ENCODE measurements at places on chromosomes 1 and 21.

GRCh38 chr1:117664314-117664713 is 58.5 kb downstream of the TENT5C start:
- no peak for DNase-seq

DNA sequence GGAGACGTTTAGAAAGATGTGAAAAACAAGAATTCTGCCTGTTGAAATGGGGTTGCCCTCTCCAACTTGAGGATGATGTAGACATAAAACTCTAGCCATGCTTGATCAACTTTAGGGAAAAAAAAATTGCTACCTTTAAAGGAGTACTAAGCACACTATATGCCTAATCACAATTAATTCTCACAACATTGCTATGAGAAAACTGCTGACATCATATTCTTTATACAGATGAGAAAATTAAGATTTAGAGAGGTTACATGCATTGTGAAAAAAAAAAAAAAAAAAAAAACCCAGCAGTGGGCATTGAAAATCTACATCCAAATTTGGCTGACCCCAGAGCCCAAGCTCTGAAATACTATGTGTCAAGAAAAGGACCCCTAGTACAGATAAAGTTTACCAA is 617.2 kb upstream of the ADGRL2 start:
- DNase-seq = no peak

DNA sequence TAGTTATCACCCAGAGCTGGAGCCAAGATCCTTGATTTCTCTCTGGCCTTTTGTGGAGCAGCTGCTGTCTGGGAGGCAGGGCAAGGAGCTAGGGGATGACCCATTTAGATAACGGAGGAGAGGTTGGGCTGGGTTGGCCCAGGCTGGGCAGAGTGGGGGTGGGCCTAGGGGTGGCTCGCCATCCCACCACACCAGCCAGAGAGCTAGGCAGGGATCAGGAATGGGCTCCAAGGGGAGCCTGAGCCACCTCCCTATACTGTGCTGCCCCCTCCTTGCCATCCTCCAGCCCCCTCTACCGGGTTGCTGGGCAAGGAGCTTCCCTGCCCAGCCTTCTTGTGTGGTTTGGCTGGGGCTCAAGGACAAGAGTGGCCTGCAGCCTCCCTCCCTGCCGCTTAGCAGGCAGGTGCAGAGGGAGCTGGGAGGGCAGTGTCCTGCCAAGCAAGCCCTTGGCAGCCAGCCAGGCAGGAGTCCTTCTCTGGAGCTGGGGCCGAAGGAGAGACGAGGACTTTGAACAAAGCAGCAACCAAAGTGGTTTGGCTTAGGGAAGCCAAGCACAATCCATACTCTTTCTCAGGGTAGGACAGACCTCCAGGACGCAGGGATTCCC is 4.1 kb downstream of the NUAK2 start:
- no peak for DNase-seq

DNA sequence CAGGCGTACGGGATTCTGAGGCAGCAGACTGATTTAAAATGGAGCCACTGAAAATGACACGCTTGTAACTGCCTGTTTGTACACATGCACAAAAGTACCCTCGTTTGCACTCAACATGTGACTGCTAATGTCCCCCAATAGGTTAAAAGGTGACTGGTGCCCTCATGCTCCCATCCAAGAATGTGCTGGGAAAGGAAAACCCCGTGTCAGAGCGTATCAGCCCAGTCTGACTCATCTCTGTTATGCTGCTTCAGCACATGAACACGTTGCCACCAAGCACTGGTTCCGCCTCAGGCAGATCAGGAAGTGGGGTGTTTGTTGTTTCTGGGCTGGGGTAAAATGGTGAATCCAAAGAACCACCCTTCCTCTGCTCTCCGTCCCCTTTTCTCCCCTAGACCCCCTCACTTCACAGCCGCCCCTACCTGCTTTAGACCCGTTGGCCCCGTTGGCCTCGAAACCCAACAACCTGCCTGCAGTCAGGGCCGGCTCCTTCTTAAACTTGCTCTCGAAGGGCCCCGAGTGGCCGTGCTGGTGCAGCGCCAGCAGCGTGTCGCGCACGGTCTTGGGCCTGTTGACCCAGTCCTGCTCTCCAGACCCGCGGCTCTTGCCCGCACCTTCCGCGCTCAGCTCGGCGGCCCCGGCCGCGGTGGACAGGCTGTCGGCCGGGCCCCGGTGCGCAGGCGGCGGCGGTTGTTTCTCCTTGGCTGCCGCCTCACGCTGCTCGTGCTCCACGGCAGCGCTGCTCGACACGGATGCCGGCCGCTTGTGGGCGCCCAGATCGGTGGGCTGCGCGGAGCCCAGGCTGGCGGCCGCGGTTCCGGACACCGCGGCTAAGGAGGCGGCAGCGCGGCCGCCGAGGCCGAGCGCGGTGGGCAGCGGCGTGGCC is 1.7 kb downstream of the IRF2BP2 start:
- DNase-seq = peak; percentile 94

- DNase-seq = peak; percentile 99
These were observed 98.0 kb upstream of the C1orf105 start for GRCh38 chr1:172322219-172323061.

GRCh38 chr1:13812456-13813397 is 112.7 kb downstream of the PRDM2 start:
- no peak for DNase-seq

DNA sequence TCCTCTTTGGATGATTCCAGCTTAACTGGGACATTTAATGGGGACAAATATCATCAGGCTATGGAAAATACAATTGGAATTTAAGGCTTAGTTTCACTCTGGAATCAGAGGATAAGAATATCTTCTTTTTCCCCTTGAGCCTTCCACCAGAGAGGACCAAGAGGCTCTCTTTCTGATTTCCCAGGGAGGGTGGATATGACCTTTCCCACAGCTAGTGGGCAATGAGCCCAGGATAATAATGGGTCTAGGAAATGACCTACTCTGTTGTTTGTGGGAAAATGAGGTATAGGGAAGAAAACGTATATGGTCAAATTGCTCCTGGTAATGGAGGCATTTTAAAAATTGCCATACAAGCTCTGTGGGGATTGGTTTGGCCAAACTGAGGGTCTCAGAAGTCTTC is 1.9 kb downstream of the OR6Y1 start:
- no peak for DNase-seq

- no peak for DNase-seq
These were observed 13.2 kb upstream of the ALPL start for GRCh38 chr1:21496063-21496462.

- peak; percentile 99 for DNase-seq
These were observed 58.6 kb downstream of the DDR2 start for GRCh38 chr1:162690672-162691434.

GRCh38 chr1:176136891-176137290 is 70.2 kb downstream of the COP1 start:
- no peak for DNase-seq

DNA sequence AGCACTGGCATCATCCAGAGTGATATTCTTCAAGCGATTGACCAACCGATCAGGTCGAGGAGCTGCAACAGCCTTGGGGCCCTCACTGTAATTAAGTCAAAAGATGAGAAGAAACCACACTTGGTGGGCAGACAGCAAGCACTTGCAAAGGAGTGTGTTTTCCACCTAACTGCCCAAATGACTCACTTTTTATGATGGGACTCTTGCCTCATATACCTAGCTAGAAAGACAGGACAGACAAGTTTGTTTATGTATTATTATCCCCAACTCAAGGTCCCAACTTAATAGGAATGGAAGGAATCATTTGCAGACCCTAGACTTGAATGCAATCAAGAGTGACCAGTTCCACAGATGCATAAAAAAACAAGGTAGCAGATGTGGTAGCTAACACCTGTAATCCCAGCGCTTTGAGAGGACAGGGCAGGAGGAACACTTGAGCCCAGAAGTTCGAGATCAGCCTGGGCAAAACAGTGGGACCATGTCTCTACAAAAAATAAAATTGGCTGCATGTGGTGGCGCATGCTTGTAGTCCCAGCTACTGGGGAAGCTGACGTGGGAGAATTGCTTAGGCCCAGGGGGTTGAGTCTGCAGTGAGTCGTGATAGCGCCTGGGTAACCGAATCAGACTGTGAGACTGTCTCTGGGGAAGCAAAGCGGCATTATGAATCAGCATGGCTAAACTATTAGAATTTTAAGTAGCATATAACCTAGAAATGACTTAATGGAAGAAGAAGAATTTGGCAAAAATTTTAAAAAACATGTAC is 2.3 kb upstream of the NRAS start:
- peak; percentile 68 for DNase-seq

DNA sequence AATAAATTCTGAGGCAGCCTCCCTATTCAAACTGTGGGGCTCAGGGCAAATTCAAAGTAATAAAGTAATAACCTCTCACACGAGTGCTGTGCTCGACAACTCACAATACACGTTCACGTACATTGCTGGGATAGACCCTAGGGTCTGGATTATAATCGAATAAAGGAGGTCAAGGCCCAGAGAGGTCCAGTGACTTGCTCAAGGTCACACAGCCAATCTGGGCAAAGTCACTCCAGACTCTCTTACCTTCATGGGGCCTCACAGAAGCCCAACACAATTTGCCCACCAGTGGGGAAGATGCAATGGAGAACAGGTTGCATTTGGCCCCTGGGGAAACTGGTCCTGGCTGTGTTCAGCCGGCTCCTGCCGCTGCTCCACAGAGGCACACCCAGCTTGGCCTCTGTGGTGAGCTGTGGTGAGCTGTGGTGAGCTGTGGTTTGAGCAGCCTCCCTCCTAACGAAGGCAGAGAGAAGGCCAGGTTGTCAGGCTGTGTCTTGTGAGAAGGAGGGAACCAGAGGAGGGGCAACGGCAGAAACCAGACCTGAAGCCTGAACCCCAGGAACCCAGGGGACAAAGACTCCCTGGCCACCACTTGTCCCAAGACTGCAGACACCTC is 35.1 kb downstream of the NUAK2 start:
- DNase-seq = peak; percentile 24

DNA sequence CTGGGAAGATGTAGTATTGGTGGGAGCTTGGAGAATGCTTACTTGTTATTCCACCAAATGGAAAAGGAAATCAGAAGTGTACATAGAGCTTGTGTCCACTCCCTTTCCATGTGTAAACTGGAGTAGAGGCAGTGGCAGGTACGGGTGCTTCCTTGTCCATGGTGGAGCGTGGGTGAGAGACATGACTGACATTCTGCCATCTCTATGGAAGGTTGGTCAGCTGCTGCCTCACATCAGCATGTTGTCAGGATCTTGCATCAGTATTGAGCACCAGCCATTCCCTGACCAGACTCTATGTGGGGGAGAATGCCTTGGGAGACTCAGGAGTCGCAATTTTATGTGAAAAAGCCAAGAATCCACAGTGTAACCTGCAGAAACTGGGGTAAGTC is 19.8 kb downstream of the NLRP3 start:
- no peak for DNase-seq

DNA sequence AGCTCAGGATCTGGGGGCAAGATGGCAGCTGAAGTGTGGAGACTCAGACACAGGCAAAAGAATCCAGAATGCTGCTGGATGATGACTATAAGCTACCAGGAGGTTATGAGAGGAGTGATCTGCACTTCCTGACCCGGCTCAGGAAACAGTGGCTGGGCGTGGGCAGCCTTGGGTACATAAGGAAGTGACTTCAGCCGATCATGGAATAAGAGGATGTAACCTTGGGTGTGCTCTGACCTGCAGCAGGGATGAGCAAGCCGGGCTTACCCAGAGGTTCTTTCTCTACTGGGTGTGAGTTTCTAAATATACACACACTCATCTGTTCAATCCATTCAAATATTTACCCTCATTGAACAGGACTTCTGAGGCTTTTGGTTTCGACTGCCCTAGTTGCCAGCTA is 62.7 kb downstream of the CD34 start:
- DNase-seq = peak; percentile 40

DNA sequence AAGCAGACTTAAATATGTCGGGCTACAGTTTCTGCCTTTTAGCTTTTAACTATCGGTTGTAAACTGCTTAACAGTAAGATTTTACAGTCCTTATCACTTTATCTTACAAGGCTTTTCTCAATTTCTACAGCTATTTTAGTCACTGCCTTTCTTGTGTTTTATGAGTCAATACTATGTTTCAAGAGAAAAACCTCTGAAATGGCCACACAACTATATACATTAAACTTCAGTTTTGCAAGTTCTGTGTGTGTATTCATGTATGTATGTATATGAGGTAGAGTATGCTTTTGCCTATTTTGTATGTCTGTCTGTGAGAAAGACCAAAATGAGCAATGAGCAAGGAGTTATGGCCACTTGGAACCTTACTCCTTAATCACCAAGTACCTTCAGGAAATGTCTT is 169.8 kb downstream of the SYT2 start:
- DNase-seq = no peak

DNA sequence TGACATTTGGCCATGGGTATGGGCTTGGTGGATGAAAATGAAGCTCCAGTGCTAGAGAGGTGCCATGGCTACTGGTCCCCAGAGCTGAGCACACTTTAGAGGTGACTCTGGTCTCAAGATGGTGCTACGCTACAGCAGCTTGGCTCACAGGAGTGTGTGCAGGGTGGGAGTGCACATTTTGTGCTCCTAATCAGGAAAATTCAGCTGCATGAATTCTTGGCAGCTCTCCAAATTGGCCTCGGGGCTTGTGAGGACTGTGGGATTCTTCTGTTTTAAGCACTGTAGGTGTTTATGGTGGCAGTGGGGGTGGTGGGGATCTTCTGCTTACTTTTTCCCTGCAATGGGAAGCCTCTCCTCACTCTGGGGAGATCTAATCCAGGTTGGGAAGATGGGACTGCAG is 17.3 kb upstream of the TIPRL start:
- no peak for DNase-seq

DNA sequence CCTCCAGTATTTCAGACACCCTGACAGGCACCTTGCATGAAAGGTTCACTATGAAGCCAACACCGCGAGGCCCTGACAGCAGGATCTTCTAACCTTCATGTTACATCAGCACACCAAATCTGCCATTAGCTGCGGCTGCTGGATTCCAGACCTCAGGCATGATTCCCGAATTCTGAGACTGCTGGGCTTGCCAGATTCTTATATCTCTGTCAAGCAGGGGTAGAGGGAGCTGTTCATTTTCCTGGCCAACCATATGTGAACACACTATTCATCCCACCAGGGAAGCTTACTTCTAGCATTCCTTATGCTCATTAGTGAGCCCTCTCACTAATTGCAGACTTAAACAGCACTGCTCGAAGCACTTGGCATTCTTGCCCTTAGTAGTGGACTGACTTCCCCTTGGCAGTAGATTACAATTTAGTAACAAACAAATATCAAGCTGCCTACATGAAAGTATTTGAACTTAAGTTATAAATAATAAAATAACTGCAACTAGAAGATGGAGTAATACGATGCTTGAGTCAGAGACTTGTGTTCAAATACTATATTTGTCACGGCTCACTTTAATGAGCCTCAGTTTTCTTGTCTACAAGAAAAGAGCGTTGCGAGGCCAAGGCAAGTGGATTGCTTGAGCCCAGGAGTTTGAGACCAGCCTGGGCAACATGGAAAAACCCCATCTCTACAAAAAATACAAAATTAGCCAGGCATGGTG is 43.3 kb downstream of the NID1 start:
- DNase-seq = peak; percentile 19

DNA sequence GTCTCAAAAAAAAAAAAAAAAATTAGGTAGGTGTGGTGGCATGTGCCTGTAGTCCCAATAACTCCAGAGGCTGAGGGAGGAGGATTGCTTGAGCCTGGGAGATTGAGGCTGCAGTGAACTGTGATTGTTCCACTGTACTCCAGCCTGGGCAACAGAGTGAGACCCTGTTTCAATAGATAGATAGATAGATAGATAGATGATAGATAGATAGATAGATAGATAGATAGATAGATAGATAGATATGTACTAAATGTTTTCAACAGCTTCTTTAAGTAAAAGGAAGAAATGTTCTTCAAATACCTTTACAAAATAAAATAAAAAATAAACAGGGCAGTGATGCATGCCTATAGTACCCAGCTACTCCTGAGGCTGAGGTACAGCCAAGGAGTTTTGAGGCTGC is 9.8 kb downstream of the KIF1B start:
- no peak for DNase-seq

- no peak for DNase-seq
These were observed 25.3 kb downstream of the PTP4A2 start for GRCh38 chr1:31912839-31913239.
